ENCODE measurements at places on chromosomes 12 and 14.

DNA sequence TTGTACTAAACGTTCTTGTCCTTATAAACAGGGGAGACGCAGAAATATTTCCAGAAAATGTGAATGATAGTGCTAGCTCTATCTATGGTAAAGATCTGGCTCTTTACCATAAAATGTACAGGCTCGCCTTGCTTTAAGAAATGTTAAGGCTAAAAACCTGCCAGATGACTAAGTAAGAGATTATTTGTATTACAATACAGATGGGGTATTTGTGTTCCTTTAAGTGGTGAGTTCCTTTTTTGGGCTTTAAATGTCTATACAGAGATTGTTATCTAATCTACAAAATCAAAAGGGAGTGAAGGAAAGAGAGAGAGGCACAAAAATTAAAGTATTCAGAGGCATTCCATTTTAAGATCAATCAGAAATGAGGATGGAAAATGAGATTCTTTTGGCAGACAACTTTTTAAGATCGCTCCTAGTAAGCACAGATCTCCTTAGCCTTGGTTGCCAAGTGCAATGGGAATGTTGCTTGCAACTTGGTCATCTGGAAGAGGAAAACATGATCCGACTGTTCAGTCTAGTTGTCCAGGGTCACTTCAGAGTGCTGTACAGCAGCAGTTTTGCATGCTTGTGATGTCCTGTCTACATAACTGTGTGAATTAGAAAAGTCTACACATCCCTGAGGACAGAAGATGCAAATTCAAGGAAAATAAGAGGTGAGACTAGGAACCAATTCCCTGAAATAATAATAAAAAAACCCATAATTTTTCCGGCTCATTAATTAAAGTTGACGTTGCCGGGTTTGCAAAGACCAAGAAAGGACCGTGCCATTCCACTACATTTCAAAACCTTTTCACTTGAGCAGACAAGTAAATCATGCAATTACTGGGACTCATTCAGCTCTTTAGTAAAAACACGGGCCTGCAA lies 380.8 kb downstream of the EGLN3 start:
- no peaks in the 10 kb centered on the region for H3K4me1 ChIP-seq
- H3K36me3 ChIP-seq, result no peaks in the 10 kb centered on the region
- DNase-seq, result no peak
- no peak overlapping the region for H3K27ac ChIP-seq

GRCh38 chr12:115160271-115161128 lies 476.5 kb upstream of the TBX3 start:
- H3K36me3 ChIP-seq, result no peaks in the 10 kb centered on the region
- no peaks in the 10 kb centered on the region for H3K4me1 ChIP-seq
- no peak overlapping the region for H3K4me3 ChIP-seq
- no peak overlapping the region for H3K27ac ChIP-seq

- no peak overlapping the region for H3K27ac ChIP-seq
- no peak overlapping the region for H3K4me3 ChIP-seq
- peaks cover 6% of the 10 kb centered on the region for H3K27me3 ChIP-seq
- H3K4me1 ChIP-seq, result no peaks in the 10 kb centered on the region
Measured at GRCh38 chr12:106673141-106673540, 90.3 kb downstream of the RFX4 start.

DNA sequence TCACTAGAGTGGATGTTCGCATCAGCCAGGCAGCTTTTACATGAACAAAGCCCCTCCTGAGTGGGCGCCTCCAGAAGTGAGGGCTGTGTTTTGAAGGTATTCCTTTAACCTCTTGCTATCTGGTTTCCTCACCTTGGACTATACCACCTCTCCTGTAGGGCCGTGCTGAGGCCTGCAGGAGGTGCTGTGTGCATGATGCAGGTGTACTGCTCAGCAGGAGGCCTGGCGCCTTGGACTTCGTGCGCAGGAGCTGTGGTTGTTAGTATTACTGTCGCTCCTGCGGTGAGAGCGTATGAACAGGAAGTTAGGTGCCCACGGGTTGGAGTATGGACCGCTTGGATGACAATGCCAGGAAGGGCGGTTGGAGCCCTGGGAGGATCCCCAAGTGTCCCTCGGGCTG lies 130.7 kb downstream of the TSPAN9 start:
- H3K4me1 ChIP-seq, result no peaks in the 10 kb centered on the region
- no peaks in the 10 kb centered on the region for H3K36me3 ChIP-seq

DNA sequence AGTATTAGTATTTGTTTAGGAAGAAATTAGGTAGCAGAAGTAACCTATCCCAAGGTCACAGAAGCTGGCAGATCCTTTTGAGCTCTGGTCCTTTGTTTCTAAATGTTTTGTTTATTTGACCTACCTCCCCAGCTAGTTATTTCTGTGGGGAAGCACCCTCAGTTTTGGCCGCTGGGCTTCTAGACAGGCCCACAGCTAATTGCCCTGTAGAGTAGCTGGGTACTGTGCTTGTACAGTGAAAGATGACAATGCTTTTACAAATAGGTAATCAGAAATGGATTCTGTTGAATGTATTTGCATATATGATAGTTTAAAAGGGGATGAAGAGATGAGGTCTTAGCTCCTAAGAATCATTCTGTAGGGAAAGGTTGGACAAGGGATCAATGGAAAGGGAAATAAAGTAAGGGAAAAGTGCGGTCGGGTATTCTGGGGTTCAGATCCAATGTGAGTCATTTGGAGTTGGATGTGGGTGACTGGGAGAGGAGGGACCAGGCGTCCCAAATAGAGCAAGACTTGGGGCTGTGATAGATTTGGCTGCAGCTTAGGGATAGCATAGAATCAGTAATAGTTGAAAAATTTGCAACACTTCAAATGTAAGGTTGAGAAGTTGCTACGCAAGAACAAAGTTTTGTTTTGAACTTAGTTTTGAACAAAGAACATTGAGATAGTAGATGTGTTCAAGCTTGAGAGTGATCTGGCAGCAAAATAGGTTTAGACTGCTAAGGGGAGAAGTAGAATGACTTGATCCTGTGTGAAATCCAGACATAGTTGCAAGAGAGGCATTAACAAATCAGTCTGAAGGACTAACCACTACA lies 3.6 kb downstream of the NUDT4 start:
- H3K36me3 ChIP-seq, result peaks cover 8% of the 10 kb centered on the region
- H3K27me3 ChIP-seq, result no peaks in the 10 kb centered on the region
- peak overlapping the region; percentile 74 for H3K4me3 ChIP-seq
- H3K27ac ChIP-seq, result no peak overlapping the region
- no peak for DNase-seq

- DNase-seq, result no peak
- H3K27ac ChIP-seq, result no peak overlapping the region
- no peaks in the 10 kb centered on the region for H3K27me3 ChIP-seq
- H3K4me1 ChIP-seq, result no peaks in the 10 kb centered on the region
- no peak overlapping the region for H3K4me3 ChIP-seq
- H3K36me3 ChIP-seq, result no peaks in the 10 kb centered on the region
Measured at GRCh38 chr12:31005944-31006361, 67.7 kb upstream of the DDX11 start.

- H3K36me3 ChIP-seq, result no peaks in the 10 kb centered on the region
- no peak for DNase-seq
- no peak overlapping the region for H3K27ac ChIP-seq
- H3K4me1 ChIP-seq, result no peaks in the 10 kb centered on the region
Measured at GRCh38 chr12:125538401-125539199, 473.4 kb downstream of the AACS start.

DNA sequence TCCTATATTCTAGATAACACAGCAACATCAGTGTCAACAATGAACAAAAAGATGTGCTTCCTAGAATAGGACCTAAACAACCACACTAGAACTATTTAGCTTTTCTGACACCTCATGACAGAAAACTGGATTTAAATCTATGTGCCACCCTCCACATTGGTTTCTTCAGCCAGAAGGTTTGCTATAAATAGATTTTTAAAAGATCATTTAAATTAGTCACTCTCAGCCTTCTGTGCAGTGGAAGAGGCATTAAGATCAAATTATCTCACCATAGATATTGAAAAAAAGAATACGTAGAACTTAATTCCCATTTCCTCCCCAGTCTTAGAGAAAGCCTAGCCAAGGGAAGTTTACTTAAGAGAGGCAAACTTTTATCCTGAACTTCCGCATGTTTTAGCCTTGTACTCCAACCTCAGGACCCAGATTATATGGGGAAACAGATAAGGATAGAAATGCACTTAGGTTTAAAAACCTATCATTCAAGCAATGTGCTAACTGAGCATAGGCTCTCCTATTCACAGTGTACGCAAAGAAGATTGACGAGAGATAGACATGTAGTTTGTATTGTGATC lies 59.6 kb downstream of the NELL2 start:
- no peak overlapping the region for H3K4me3 ChIP-seq
- no peak for DNase-seq
- no peaks in the 10 kb centered on the region for H3K27me3 ChIP-seq
- H3K27ac ChIP-seq, result no peak overlapping the region
- no peaks in the 10 kb centered on the region for H3K36me3 ChIP-seq

- no peak overlapping the region for H3K4me3 ChIP-seq
- H3K27me3 ChIP-seq, result peaks cover 6% of the 10 kb centered on the region
- DNase-seq, result no peak
- H3K36me3 ChIP-seq, result no peaks in the 10 kb centered on the region
- no peak overlapping the region for H3K27ac ChIP-seq
Measured at GRCh38 chr12:112586148-112586783, 167.5 kb downstream of the PTPN11 start.

DNA sequence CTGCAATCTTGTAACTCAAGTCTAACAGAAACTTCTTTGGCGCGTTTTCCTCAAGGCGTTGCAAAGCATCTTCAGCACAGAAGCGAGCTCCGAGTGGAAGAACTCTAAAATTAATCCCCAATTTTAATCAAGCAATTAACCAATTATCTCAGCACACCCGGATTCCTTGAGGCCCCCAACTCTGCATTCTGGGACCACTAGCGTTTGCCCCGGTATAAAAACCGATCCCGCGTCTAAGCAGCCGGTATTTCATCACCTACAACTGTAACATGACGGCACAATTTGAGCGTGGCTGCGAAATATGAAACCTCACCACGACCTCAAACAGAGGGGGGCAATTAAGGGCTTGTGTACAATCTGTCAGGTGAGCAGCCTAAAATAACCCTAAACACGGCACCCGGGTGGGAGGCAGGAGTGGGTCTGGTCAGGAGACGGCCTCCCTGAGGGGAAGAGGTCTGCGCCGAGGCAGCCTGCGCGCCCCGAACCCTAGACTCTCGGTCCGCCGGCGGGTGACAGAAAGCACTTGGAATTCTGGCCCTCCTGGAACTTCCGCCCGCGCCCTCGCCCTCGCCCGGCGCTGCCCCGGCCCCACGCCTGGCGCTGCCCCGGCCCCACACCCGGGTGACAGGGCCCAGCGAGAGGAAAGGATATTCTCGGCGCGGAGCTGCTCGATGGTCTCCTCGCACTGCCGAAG lies 594 bp downstream of the ZCCHC8 start:
- peaks cover 47% of the 10 kb centered on the region for H3K4me1 ChIP-seq
- DNase-seq, result peak; percentile 61
- no peaks in the 10 kb centered on the region for H3K27me3 ChIP-seq
- peak overlapping the region; percentile 89 for H3K27ac ChIP-seq
- H3K4me3 ChIP-seq, result peak overlapping the region; percentile 80

- H3K36me3 ChIP-seq, result no peaks in the 10 kb centered on the region
- no peak overlapping the region for H3K27ac ChIP-seq
- H3K4me1 ChIP-seq, result no peaks in the 10 kb centered on the region
- no peak overlapping the region for H3K4me3 ChIP-seq
- no peak for DNase-seq
- no peaks in the 10 kb centered on the region for H3K27me3 ChIP-seq
Measured at GRCh38 chr12:70535896-70536374, 101.3 kb downstream of the PTPRB start.

DNA sequence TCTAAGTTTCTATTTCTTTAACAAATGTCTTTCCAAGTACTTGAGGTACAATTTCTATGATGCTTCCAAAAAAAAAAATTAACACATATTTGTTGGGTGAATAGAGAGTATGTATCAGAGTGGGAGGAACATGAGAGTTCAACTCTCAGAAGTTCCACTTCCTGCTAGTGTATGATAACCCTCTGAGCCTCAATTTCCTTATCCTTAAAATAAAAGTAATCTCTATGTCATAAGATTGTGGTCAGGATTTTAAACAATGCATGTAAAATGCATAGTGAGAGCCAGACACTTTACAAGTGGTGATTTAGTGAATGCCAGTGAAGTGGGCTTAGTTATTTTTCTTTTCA lies 270.3 kb upstream of the AMIGO2 start:
- peak overlapping the region; percentile 17 for H3K27ac ChIP-seq
- DNase-seq, result no peak
- no peaks in the 10 kb centered on the region for H3K36me3 ChIP-seq
- no peak overlapping the region for H3K4me3 ChIP-seq
- H3K27me3 ChIP-seq, result no peaks in the 10 kb centered on the region

DNA sequence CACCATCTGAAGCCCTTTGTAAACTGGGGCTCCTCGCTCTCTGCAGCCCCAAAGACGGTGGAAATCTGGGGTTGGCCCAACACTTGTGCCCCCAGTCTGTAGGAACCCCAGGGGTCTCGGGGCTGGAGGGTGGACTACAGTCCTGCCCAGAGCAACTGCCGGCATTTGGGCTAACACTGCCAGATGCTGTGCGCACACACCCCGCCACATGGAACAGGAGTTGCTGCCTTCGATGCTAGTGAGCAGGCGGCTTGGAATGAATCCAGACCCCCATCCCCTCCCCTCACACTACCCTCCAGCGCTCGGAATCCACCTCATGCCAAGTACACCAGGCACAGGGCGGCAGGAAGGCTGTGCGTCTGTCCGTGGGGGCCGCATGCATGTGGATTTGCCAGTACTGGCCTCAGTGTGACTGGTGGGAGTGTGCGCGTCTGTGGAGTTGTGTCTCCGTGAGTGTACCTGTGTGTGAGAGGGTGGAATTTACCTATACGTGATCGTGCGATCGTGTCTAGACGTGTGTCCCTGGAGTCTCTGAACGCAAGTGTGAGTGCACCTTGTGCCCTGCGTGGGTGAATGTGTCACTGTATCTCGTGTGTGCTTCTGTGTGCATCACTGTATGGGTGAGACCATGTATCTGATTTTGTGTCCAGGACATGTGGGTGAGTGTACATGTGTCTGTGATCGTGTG lies 5.1 kb downstream of the LHX5 start:
- DNase-seq, result no peak
- H3K27ac ChIP-seq, result no peak overlapping the region
- peaks cover 45% of the 10 kb centered on the region for H3K4me1 ChIP-seq
- H3K4me3 ChIP-seq, result no peak overlapping the region

GRCh38 chr12:114998118-114998749 lies 314.3 kb upstream of the TBX3 start:
- H3K4me1 ChIP-seq, result no peaks in the 10 kb centered on the region
- DNase-seq, result no peak
- H3K4me3 ChIP-seq, result no peak overlapping the region
- no peaks in the 10 kb centered on the region for H3K27me3 ChIP-seq
- no peaks in the 10 kb centered on the region for H3K36me3 ChIP-seq
- H3K27ac ChIP-seq, result no peak overlapping the region

DNA sequence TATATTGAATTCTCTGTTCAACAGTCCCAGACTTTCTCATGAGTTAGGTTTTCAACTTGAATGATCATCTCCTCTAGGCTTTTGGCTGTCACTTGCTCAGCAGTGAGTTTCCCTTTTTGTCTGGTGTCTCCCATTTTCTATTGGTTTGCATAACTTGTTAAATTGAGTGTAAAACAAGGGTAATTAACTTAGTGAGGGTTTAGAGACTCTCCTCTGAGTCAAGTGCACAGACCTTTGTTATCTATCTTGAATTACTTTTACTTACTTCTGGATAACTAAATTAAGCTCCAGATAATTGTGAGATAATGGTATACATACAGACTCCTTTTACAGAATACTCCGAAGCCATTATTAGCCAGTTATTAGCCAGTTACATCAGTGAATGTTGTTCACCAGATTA lies 22.0 kb downstream of the MLXIP start:
- H3K4me3 ChIP-seq, result no peak overlapping the region
- DNase-seq, result no peak
- H3K27ac ChIP-seq, result peak overlapping the region; percentile 4
- no peaks in the 10 kb centered on the region for H3K27me3 ChIP-seq
- H3K36me3 ChIP-seq, result no peaks in the 10 kb centered on the region

Measured in CD4-positive, alpha-beta T cell (primary cell).